ENCODE measurements at places on chromosomes 12 and 14.

DNA sequence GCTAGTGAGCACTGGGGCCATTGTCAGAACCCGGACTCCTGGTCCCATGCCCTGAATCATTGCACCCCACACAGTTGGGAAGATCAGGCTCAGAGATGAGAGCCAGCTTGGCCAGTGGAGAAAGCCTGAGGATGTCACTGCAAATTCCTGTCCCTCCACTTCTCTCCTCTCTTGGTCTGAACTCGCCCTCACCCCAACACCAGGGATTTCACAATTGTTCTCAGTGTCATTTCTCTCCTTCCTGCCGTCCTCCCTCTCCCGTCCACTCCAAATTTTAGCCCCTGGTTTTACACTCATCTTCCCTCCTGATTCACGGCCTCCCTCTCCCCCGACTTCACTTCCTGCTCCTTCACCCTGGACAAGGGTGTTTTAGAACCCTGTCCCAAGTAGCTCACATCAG is 11.1 kb downstream of the KRT75 start:
- no peak for DNase-seq

DNA sequence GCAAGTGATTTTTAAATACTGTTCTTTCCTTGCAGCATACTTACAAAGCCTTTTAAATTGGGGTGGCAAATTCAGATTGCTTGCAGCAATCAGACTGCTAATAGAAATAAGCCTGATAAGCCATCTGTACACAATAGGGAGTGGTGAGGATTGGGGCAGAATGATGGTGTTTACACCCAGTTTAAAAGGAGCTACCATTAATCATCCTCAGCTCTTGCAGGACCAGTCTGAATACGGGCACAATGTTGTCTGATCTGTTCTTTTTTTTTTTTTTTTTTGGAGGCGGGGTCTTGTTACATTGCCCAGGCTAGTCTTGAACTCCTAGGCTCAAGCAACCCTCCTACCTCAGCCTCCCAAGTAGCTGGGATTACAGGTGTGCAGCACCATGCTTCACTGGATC is 50.1 kb upstream of the REP15 start:
- no peak for DNase-seq

DNA sequence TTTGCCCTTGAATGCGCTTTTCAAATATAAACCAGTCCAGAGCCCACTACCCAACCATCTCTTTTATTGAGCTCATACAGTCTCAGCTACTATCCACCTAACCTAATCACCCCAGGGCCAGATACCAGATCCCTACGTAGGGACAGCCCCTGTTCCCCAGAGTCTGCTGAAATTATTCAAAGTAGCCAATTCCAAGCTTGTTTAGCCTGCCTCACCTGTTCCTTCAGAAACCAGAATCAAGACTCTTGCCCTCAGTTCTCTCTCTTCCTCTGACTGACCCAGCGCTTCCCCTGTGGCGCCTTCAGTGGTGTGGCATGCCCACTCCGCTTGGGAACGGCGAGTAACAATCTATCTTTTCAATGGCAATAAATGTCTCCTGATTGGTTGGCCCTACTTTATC is 18.8 kb downstream of the BMAL2 start:
- DNase-seq = no peak

DNA sequence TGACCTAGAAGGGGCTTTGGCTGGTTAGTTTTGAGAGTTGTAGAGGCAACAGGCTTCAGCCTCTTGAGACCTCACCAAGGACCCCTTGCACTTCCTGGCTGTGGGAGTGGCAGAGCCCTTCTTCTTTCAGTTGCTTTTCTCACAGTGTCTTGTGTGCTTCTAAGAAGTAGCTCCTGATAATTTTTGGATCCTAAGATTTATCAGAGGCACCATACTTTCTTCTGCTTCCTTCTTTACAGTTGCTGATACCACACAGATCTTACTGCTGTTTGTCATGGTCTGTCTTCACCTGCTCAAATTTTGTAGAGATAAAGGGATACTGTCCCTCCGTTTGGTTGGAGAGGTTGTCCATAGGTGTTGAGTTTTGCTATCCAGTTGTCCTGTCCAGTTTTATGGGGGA is 33.8 kb downstream of the VRK1 start:
- no peak for DNase-seq

GRCh38 chr12:34393821-34394150 is 371.5 kb downstream of the ALG10 start:
- no peak for DNase-seq

DNA sequence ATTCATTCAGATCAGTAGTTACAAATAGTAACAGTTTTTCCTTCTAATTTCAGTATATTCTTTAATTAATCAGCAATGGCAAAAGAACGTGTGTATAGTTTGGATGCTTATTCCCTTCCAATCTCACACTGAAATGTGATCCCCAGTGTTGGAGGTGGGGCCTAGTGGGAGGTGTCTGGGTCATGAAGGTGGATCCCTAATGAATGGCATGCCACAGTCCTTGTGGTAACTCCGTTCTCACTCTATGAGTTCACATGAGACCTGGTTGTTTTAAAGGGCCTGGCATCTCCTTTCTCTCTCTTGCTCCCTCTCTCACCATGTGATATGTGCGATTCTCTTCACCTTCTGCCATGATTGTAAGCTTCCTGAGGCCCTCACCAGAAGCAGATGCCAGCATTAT is 18.9 kb upstream of the SYNDIG1L start:
- DNase-seq = no peak

DNA sequence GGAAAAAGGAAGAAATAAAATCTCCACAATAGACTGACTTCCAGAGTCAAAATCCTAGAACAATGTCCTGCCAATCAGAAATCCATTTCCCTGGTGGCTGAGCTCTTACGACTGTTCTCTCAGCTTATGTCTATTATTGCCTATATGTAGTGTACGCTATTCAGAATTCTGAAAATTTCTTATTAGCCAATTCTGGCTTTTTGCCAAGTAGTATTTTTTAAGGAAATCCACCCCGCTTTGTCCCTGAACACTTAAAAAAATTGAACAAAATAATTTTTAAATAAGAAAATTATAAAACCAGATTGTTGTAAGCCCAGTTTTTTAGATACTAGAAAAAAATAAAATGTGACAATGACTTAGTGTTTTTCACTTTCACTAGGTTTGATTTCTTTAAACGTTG is 143.0 kb downstream of the KCNA5 start:
- DNase-seq = no peak

GRCh38 chr12:25208554-25208953 is 13.5 kb downstream of the ETFRF1 start:
- no peak for DNase-seq

- DNase-seq = no peak
Observed at GRCh38 chr12:69457433-69457832, 12.8 kb upstream of the FRS2 start.

DNA sequence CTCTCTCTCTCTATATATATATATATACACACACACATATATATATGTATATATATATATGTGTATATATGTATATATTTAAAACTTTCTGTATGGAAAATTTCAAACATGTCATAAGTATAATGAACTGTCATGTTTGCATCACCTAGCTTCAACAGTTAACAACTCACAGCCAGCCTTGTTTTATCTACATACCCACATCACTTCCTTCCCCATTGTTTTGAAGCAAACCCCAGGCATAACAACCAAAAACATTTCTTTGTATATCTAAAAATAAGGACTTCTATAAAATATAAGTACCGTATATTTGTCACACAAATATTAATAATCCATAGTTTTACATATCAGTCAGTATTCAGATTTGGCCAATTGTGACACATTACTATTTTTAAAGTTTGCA is 57.4 kb downstream of the PAPOLA start:
- DNase-seq = peak; percentile 77

- DNase-seq = no peak
Observed at GRCh38 chr12:52347551-52348510, 19.4 kb downstream of the KRT85 start.

DNA sequence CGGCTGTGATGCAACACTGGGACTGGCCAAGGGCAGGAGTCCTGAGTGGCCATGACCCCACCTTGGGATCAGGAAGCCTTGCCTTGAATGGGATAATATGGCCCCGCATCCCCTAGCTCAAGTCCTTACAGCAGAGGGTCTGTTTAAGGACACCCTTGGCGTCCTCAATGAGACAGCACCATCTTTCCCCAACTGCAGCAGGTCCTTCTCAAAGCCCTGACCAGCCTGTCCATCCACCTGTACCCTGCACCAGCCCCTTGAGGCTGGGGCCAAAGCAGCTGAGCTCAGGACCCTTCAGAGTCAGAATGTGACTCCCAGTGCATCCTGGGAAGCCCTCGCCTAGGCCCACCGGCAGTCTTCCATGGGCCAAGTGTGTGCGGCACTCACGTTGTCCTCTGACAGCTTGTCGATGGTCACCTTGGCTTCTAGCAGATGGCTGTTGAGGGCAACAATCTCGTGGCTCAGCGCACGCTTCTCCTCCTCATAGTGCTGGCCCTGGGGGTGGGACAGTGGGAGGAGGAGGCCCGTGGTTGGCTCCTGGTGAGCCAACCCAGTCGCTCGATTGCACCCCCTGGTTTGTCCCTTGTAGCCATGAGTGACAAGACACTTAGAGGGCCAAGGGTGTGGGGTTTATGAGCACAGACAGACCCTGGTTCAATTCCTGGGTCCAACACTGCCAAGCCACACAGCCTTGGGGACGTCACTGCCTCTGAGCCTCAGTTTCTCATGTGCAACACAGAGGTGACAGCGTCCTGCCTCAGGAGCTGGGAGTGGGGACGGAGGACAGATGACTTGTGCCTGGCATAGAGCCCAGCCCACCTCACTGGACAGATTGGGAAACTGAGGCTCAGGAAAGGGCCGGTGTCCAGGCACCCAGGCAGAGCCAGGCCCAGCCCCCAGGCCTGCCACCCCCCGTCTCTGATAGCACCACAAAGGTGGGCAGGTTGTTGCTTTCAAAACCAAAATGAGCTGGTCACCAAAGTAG is 43.5 kb downstream of the BEGAIN start:
- no peak for DNase-seq

DNA sequence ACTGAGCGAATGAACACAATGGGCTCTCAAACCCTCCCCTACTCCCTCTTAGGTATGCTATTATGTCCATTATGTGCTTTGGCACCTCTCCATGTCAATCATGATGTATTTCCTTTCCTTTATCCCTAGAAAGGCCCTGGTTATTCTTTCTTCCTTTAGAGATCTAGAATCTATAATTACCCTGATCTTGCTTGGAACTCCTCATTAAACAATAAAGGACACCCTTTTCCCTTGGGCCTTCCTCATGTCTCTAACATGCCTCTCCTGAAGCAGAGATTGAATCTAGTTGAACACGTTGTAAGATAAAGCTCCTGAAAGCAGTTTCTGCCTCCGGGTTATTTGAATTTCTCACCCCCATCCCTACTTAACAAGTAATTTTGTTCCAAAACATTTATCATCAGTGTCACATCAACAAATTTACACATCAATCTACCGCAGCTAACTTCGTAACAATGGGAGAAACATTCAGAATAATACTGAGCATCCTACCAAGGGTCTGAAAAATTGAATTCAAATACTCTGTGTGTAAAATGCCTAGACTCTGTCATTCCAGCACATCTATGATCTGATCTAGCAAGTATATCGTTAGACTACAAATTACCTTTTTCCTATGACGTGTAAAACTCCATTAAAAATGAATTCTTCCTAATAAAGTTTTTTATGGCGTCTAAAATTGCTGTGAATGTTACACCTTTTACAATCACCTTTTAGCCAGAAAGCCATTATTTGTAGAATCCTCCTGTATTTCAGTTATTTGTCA is 5.4 kb downstream of the USP44 start:
- no peak for DNase-seq

DNA sequence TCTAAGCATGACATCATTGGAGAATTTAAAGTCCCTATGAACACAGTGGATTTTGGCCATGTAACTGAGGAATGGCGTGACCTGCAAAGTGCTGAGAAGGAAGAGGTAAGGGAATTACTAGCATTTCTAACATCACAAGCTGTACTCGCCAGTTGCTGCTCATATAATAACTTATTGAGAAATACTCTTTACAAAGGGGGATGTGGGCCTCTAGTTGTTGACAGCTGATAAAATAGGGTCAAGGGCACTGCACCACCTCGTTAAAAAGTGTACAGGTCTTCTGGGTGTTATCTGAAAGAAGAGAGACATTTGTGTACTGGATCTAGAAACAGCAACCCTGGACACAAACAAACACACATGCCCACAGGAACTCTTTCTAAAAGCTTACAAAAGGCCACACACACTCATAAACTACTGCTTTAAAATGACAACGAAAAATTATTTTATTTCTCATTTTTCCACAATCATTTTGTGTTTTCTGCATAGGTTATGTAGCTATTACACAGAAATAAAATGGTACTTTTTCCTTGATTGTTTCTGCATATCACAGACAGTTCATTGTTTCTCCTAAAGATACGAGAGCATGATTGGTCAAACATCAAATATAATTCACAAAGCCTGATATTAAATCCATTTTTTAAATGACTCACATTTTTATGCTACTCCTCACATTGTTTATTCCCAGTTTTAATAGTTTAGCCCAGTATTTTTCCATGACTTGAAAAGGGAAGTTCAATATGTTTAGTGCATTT is 391.1 kb downstream of the PAWR start:
- DNase-seq = no peak

- peak; percentile 64 for DNase-seq
Observed at GRCh38 chr12:67647799-67648520, 585 bp upstream of the DYRK2 start.

- no peak for DNase-seq
Observed at GRCh38 chr12:67070307-67070600, 198.9 kb upstream of the CAND1 start.

- DNase-seq = no peak
Observed at GRCh38 chr12:128268379-128268995, 1.5 kb downstream of the TMEM132C start.

DNA sequence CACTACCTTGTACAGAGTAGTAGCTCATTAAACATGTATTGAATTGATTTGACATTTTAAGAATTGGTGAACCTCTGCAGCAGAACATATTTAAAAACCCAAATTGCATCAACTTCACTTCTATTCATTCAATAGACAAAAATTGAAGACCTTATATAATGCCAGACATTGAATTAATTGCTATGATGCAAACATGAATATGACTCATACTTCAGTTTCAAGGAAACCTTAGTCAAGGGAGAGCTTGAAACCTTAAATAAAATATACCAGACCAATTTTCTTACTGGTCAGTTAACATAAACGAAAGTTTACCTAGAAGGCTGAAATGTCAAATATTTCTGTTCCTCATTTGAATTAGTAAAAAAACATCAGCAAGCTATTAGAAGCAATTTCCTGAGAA is 5.0 kb upstream of the MGAT4C start:
- no peak for DNase-seq

GRCh38 chr14:101123618-101124510 is 220.3 kb upstream of the RTL1 start:
- no peak for DNase-seq

GRCh38 chr12:120994589-120995337 is 16.4 kb downstream of the HNF1A start:
- DNase-seq = no peak

DNA sequence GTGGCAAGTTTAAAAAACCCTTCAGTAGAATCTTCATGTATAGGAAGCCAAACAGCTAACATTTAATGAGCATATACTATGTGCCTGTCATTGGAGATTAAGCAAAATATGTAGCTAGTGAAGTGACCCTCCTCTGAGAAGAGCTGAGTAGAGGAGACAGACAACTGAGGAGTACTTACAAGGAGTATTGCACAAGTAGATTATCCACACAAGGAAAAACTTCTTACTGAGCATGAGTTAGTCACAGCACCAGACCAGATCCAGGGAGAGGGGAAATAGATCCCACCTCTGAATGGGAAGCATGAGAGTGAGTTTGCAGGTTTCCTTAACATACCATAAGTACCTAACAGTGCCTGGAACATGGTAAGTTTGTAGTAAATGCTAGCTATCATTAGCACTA is 33.0 kb downstream of the FRMD6 start:
- DNase-seq = no peak

GRCh38 chr12:112524676-112525425 is 106.1 kb downstream of the PTPN11 start:
- DNase-seq = no peak
